LNCaP clone FGC (cell line): ENCODE measurements at places on chromosomes 12 and 14.
A peak's percentile ranks its signal among the peaks of the same experiment; 100 is the strongest.

DNA sequence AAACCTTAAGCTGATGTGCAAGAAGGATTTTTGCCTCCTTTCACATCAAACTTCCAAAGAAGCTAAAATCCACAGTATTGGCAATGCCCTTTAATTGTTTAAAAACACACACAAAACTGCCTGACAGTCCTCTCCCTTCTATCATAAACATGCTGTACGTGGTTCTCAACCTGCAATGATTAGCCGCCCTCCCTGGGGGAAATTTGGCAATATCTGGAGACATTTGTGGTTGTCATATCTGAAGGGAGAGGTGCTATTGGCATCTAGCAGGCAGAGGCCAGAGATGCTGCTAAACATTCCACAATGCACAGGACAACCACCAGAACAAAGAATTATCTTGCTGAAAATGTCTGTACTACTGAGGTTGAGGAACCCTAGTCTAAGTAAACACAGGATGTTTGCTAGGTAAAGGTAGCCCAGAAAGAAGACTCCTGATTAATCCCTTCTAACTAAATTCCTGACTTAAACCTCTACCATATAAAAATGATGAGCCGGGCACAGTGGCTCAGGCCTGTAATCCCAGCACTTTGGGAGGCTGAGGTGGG is 1.2 kb downstream of the ACOT6 start:
- no peak for DNase-seq

- DNase-seq, result no peak
These were observed 131.1 kb downstream of the CACNA1C start for GRCh38 chr12:2183556-2184541.

GRCh38 chr12:6813363-6813762 is 8.3 kb upstream of the GPR162 start:
- no peak for DNase-seq

DNA sequence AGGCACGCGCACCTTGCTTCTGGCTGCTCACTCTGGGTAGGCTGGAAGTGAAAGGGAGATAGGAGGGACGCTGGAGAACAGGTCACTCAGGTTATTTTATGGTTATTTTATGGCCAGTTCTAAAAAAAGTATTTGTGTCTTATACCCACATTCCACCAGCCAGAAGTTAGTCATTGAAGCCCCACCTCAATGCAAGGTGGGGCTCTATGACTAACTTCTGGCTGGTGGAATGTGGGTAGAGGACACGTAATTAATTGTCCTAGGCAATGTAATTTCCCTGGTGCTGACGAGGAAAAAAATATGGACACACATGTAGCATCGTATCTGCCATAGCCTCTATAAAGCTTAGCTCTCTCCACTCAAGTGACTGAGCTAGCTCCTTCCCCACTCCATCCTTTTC is 104.9 kb downstream of the PDZRN4 start:
- no peak for DNase-seq

GRCh38 chr12:48296586-48297282 is 54.0 kb downstream of the ZNF641 start:
- peak; percentile 18 for DNase-seq

DNA sequence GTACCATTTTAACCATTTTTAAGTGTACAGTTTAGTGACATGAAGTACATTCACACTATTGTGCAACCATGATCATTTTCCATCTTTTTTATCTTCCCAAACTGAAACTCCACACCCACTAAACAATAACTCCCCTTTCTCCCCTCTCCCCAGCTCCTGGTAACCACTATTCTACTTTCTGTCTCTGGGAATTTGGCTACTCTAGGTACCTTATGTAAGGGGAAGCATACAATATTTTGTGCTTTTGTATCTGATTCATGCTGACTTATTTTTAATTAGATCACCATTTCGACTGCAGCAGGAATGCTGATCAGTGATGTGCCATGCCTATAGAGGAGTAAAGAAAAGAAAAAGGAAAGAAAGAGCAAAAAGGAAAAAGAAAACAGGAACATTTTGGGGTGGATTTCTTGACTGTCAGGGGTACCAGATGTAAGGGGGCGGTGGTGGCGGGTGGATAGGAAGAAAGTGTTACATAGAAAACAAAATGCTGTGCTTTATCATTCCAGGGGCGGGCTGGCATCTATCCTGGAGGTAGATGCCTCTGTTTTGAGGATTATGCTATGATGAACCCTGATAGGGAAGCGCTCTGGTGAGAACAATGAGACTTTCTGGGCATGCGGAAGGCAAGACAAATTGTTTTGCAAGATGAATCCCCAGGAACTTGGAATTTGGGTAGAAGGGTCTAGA is 45.2 kb upstream of the CTDSP2 start:
- DNase-seq, result no peak

DNA sequence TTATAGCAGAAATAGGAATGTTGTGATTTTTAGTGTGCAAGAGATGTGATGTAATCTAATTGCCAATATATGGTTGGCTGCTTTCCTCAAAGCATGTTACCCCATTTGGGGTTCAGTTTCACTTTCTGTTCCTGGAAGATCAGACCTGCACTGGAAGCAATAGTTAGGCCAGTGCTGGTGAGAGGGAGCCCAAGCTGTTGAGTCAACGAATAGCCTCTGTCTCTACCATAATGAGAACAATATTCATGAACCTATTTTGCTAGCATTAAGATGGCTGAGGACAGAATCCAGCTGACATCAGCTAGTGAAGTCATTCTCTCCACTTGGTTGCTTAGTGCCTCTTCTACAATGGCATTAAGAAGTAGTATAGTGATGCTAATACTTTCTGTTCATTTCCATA is 379.9 kb upstream of the DCN start:
- DNase-seq, result no peak

- no peak for DNase-seq
These were observed 196.6 kb upstream of the TMTC1 start for GRCh38 chr12:29980304-29980703.

DNA sequence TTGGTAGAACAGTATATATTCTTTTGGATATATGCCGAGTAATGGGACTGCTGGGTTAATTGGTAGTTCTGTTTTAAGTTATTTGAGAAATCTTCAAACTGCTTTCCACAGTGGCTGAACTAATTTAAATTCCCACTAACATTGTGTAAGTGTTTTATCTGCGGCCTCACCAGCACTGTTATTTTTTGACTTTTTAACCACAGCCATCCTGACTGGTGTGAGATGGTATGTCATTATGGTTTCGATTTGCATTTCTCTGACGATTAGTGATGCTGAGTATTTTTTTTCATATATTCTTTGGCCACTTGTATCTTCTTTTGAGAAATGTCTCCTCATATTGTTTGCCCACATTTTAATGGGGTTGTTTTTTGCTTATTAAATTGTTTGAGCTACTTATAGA is 357.4 kb downstream of the C12orf50 start:
- DNase-seq, result no peak

DNA sequence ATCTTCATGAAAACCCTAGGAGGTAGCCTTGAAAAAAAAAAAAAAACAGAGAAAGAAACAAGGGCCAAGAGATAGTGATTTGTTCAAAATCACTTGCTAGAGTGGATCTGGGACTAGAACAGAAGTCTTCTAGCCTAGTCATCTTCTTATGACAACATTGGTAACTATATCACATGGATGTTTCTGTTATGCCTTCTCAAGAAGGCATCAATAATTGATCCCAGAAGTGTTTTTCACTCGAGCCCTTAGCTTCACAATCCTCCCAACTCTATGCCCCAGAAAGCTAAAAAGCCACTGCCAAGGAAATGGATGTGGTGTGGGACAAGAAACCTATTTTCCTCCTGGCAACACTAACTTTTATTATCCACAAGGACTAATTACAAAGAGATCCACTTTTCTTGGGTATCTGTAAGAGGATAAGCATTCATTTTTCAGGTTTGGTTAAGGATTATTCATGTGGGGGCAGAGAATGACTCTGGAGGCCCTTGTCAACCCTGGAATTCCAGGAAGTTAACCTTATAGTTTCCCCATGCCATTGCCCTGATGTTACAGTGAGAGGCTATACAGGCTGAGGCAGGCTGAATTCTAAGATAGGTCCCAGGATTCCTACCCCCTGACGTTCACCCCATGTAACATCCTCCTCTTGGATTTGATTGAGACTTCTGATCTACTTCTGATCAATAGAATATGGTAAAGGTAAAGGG is 67.7 kb upstream of the CPM start:
- DNase-seq, result no peak

GRCh38 chr14:100219126-100219785 is 19.7 kb upstream of the YY1 start:
- DNase-seq, result no peak

GRCh38 chr12:20120403-20120725 is 248.0 kb upstream of the PDE3A start:
- no peak for DNase-seq

DNA sequence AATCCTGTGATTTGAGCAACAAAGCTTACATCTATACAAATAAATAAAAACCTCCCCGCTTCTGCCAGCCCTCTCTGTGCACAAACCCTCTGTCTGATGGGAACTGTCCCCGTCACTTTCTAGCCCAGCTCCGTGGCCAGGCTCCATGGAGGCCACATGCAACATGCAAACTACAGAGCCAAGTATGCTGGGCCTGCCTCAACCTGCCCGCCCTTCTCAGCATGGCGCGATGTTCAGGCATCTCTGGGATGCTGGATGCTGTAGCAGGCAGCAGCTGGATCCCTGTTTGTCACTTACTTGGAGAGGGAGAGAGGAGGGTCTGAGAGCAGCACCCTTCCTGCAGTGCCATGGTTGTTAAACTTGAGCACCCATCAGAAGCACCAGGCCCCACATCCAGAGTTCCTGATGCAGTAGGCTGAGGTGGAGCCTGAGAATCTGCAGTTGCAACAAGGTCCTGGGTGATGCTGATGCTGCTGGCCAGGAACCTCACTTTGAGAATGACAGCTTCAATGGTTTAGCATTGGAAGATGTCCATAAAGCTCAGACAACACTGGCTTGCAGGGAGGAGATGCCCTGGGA is 32.4 kb downstream of the CLMN start:
- DNase-seq, result no peak

DNA sequence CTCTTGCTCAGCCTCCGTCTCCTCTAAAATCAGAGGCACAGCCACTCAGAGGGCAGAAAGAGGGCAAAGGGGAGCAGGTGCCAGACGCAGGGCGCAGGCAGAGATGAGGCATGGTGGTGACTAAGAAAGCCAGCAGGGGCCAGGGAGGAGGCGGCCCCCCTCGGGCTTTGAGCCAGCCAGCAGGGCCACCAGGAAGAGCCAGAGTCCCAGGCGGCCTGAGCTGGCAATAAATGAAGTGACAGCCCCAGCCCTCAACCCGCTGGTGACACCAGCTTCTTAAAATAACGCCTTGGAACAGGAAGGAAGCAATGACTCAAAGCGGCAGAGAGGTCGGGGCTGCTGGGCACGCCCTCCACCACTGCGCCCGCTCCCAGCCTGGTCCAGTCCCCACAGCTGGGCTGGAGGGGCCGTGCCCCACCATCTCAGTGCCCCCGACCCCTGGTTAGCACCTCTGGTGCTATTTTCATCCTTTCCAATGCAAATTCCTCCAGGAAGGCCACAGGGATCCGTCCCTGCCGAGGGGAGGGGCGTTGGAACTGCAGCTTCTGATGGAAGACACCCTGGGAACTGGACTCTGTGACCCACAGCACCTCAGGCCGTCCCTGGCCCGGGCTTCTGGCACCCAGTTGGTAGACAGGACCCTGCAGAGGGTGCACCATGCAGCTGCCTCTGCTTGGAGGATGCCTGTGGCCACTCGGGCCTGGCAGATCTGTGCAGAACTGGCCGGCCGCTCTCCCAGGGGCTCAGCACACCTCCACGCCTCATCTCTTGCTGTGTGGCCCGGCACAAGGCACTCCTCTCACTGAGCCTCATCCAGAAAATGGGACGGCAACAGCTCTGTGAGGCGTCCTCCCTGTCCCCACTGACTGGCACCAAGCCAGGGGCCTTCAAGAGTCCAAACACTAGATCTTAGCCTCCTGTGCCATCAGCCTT is 113.7 kb downstream of the NCOR2 start:
- no peak for DNase-seq

GRCh38 chr14:101103321-101103901 is 199.9 kb upstream of the RTL1 start:
- no peak for DNase-seq

DNA sequence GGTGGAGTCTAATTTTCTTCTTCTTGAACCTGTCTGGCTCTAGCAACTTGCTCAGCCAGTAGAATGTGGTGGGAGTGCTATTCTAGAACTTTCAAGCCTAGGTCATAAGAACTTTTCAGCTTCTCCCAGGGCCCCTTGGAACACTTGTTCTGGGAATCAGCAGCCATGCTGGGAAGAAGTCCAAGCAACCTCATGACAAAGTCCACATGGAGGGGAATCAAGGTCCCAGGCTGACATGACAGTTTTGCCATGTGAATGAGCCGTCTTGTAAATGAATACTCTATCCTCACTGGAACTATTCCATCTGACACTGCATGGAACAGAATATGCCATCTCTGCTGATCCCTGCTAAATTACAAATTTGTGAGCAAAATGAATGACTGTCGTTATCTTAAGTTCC is 214.2 kb upstream of the TBX3 start:
- DNase-seq, result no peak

- DNase-seq, result no peak
These were observed 45.1 kb upstream of the PNMA1 start for GRCh38 chr14:73759183-73759713.

DNA sequence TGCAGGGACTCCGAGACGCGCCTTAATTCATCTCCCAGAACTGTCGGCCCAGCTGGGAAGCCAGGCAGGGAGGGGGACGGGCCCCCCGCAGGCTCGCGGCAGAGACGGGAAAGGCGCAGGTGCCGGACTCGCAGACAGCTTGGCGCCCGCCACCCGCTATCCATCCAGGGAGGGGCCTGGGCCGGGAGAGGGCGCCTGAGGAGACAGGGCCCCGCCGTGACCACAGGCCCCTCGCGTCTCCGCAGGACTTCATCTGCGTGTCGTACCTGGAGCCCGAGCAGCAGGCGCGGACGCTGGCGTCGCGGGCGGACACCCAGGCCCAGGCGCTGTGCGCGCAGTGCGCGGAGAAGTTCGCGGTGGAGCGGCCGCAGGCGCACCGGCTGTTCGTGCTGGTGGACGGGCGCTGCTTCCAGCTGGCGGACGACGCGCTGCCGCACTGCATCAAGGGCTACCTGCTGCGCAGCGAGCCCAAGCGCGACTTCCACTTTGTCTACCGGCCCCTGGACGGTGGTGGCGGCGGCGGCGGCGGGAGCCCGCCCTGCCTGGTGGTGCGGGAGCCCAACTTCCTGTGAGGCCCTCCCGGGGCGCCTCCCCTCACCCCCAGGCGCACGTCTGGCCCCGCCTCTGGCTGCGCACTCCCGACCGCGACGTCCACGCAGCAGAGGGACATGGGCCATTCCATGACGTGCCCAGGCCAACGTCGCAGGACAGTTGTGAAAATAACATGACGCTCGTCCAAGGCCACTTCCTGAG is 60.6 kb downstream of the LGMN start:
- no peak for DNase-seq

- DNase-seq, result no peak
These were observed 13.0 kb downstream of the SCNN1A start for GRCh38 chr12:6362403-6362802.

GRCh38 chr12:28859551-28859950 is 289.5 kb upstream of the FAR2 start:
- DNase-seq, result no peak

- no peak for DNase-seq
These were observed 26.4 kb upstream of the STAB2 start for GRCh38 chr12:103560604-103561101.

GRCh38 chr12:111687952-111688351 is 2.1 kb downstream of the ACAD10 start:
- DNase-seq, result no peak

GRCh38 chr14:34983148-34983760 is 462 bp downstream of the SRP54 start:
- no peak for DNase-seq

GRCh38 chr12:55760663-55761062 is 17.7 kb downstream of the GDF11 start:
- no peak for DNase-seq
